Foreskin keratinocyte (primary cell): ENCODE measurements at places on chromosomes 11 and 22. TPM values are rescaled to one million over a fixed set of nuclear protein-coding genes. Genes with fewer than 3 reads are reported as not detected.

The MFNG gene
- 4.2 and 5.5 TPM in 2 replicates for total RNA-seq

The APBB1 gene
- total RNA-seq = 14.0 and 17.8 TPM in 2 replicates

GRCh38 chr11:47132490-47132889, 44.2 kb downstream of the ARFGAP2 start:
- no peak for DNase-seq

The NLRP6 gene
- not detected in 2 replicates for total RNA-seq

- no peak for DNase-seq
Measured at GRCh38 chr11:17019232-17019631, 5.0 kb upstream of the PLEKHA7 start.
